Cardiac muscle cell (in vitro differentiated cells and primary cell): ENCODE measurements at places on chromosomes 11 and 22. TPM values are rescaled to one million over a fixed set of nuclear protein-coding genes. Genes with fewer than 3 reads are reported as not detected.

DNA sequence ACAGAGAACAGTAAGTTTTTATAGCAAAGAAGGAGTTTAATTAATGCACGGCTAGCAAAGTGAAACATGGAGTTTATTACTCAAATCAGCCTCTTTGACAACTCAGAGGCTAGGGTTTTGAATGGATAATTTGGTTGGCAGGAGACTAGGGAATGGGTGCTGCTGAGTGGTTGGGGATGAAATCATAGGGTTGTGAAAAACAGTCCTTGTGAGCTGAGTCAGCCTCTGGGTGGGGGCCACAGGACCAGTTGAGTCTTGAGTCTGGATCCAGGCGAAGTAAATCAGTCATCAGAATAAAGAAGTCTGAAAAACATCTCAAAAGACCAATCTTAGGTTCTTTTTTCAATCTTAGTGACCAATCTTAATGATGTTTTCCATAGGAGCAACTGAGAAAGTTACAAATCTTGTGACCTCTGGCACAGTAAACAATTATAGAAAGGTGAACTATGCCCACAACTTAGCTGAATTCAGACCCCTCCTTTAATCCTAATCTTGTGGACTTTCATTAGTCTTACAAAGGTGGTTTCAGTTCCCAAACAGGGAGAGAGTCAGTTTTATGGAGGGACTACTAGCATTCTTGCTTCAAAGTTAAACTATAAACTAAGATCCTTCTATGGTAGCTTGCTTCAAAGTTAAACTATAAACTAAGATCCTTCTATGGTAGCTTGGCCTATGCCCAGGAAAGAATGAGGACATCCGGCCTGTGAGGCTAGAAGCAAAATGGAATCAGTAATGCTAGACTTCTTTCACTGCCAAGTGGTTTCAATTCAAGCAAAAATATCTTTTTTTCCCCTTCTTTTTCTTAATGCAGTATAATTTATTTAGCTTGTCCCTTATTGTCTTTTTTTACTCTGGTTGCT is 84.5 kb downstream of the AASDHPPT start:
- no peaks in the 10 kb centered on the region for H3K27me3 ChIP-seq
- no peak overlapping the region for H3K27ac ChIP-seq
- H3K36me3 ChIP-seq, result no peaks in the 10 kb centered on the region
- no peaks in the 10 kb centered on the region for H3K4me1 ChIP-seq

ELFN2 gene
- 0.09 and 0.11 TPM in 2 replicates for total RNA-seq

DNA sequence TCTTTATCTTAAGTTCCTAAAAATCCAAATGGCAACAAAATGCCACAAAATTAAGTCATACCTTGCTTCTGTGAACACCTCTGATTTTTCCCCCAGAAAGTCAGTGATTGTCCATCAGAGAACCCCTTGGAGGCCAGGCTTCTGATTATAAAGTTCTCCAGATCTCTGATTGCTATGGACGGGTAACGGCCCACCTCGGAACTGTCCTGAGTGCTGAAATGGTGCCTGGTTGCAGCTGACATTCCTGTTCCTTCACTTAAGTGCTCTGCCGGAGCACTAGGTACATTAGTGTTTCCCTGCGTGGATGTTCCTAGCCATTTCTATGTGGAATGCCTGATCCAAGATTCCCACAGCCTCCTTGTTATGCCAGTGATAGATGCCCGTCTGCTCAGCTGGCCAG is 85.0 kb downstream of the CHST1 start:
- H3K4me1 ChIP-seq, result no peaks in the 10 kb centered on the region
- no peak overlapping the region for H3K27ac ChIP-seq
- no peaks in the 10 kb centered on the region for H3K36me3 ChIP-seq
- H3K4me3 ChIP-seq, result no peak overlapping the region

DNA sequence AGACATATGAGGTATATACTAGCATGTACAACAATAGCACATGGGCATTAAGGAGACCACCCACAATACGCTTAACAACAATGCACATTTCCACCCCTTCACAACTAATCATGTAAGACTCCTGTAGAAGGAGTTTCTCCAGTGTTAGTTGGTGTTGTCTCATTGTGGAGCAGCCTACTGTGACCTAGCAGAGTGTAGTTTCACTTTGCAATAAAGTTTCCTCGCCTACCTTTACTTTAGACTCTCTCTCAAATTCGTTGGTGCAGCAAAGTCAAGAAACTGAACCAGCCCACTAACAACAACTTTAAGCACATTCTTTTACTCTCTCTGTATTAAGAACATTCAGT is 863.6 kb downstream of the FAM181B start:
- H3K4me3 ChIP-seq, result no peak overlapping the region
- no peak for DNase-seq
- H3K27me3 ChIP-seq, result no peaks in the 10 kb centered on the region
- H3K4me1 ChIP-seq, result peaks cover 30% of the 10 kb centered on the region
- H3K27ac ChIP-seq, result no peak overlapping the region

DNA sequence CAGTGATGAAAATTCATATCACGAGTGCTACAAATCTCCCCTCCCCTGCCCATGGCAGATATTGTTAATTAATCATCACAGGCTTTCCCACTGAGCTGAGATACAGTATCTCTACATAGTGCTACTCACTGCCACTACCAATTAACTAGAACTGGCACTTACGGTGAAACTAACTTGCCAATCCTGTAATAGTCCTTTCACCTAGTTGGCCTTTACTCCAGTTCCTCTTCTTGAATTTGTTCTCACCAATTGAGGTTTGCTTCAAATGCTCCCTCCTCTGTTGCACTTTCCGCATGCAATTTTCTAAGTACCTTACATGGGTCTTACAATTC is 11.9 kb upstream of the PRRG4 start:
- no peaks in the 10 kb centered on the region for H3K36me3 ChIP-seq
- H3K4me1 ChIP-seq, result no peaks in the 10 kb centered on the region
- H3K27me3 ChIP-seq, result no peaks in the 10 kb centered on the region
- no peak overlapping the region for H3K4me3 ChIP-seq
- H3K27ac ChIP-seq, result no peak overlapping the region

ANO5 gene
- total RNA-seq, result 6.2 and 10.9 TPM in 2 replicates

GRCh38 chr11:30788849-30789248 is 202.7 kb upstream of the MPPED2 start:
- H3K4me3 ChIP-seq, result no peak overlapping the region
- no peak for DNase-seq

DERL3 gene
- 18.0 and 46.9 TPM in 2 replicates for total RNA-seq

DNA sequence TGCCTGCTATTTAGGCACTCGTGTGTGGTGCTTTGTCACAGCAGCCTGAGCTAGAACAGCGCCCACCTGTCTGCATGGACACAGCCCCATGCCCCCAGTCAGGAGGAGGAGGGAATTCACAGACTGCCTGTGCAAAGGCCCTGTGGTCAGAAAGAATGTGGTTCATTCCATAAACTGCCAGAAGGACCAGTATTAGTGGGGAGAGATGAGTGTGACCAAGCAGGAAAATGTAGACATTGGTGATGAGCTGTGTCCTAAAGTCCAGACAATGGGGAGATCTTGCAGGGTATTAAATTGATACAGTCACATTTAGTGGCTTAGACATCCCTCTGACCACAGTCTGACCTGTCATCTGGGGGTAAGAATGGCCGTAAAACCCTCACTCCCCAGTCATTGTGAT is 83.7 kb upstream of the LINC01488 start:
- no peak for DNase-seq
- no peak overlapping the region for H3K27ac ChIP-seq
- no peaks in the 10 kb centered on the region for H3K36me3 ChIP-seq
- no peak overlapping the region for H3K4me3 ChIP-seq
- peaks cover 11% of the 10 kb centered on the region for H3K4me1 ChIP-seq

- H3K27me3 ChIP-seq, result no peaks in the 10 kb centered on the region
- peak; percentile 14 for DNase-seq
- H3K4me1 ChIP-seq, result no peaks in the 10 kb centered on the region
- no peak overlapping the region for H3K27ac ChIP-seq
Measured at GRCh38 chr11:129023968-129024676, 81.5 kb upstream of the TP53AIP1 start.

OR4C6 gene
- not detected in 2 replicates for total RNA-seq

- H3K27me3 ChIP-seq, result peaks cover 99% of the 10 kb centered on the region
- no peak overlapping the region for H3K4me3 ChIP-seq
- no peaks in the 10 kb centered on the region for H3K36me3 ChIP-seq
- no peaks in the 10 kb centered on the region for H3K4me1 ChIP-seq
- no peak overlapping the region for H3K27ac ChIP-seq
- DNase-seq, result no peak
Measured at GRCh38 chr22:19765477-19766239, 5.1 kb downstream of the TBX1 start.

DRD4 gene
- total RNA-seq, result 0.60 and 1.2 TPM in 2 replicates

- H3K4me3 ChIP-seq, result no peak overlapping the region
- no peak for DNase-seq
- no peak overlapping the region for H3K27ac ChIP-seq
- peaks cover 5% of the 10 kb centered on the region for H3K4me1 ChIP-seq
- no peaks in the 10 kb centered on the region for H3K36me3 ChIP-seq
Measured at GRCh38 chr11:7490054-7490453, 4.7 kb downstream of the OLFML1 start.

DNA sequence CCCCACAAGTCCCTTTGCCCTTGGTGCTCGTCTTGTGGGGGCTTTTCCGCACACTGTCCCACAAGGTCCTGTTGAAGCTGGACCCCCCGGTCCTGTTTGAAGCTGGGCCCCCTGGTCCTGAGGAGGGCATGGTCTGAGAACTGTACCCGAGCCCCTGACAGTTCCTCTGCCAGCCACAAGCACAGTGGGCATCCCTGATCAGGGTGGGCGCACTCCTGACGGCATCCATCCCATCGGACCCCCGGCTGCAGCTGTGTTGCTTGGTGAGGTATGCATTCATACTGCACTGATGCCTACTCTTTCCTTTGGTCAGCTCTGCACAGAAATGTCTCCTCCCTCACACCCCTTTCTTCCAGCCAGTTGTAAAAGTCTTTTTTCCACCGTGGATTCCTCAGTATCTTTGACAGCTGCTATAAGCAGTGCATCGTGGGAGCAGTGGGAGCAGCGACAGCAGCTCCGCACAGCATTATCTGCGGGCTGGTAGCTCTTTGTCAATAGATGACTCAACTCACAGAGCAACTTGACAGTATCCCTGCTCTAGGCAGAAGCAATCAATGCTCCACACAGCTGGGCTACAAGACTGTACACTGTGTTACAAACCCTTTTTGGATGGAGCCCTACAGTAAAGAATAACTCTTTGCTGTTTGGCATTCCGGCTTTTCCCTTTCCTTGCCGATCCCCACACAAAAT is 1030.8 kb upstream of the CCDC90B start:
- no peaks in the 10 kb centered on the region for H3K4me1 ChIP-seq
- no peaks in the 10 kb centered on the region for H3K27me3 ChIP-seq
- no peak overlapping the region for H3K27ac ChIP-seq
- no peaks in the 10 kb centered on the region for H3K36me3 ChIP-seq
- DNase-seq, result no peak

DNA sequence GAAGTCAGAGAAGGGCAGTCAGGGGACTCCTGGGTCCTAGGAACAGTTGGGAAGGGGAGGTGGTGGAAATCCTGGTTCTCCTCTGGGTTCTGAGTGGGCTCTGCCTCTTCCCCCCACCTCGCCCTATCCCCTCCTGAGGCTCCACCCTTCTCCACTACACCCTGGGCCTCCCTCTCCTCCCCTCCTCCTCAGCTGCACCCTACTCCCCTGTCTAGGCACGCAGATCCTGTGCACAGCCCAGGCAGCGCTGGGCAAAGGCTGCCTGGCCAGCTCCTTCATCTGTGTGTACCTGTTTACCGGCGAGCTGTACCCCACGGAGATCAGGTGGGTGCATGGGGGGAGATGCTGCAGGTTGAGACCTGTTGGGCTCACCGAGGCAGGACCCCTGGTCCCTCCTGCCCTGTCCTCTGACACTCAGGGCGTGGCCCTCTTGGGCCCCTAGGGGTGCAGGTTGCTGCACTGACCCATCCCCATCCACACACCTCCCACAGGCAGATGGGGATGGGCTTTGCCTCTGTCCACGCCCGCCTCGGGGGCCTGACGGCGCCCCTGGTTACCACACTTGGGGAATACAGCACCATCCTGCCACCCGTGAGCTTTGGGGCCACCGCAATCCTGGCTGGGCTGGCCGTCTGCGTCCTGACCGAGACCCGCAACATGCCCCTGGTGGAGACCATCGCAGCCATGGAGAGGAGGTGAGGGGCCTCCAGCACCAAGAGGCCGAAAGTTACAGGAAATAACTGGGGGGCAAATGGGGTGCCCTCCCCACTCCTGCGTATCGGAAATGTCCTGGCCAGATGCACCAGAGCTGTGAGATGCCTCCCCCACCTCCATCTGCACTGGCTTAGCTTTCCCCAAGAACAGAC is 25.3 kb upstream of the POLA2 start:
- H3K36me3 ChIP-seq, result no peaks in the 10 kb centered on the region
- no peak for DNase-seq
- H3K4me3 ChIP-seq, result no peak overlapping the region

DNA sequence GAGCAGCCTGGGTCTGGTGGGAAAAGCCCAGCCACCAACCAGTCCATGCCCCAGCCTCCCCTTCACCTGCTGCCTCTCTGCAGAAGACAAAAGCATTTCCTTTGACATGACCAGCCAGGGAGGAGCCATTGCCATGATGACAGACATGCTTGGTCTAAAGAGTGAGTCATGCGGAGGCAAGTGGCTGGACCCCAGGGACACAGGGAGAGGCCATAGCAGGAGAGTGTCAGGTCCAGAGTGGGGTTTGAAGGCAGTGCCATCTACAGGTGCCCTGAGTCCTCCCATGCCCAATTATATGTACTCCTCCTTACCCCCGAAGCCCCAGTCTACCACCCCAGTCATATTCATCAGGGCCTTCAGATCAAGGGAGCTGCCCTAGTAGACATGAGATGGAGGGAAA is 67.4 kb downstream of the SCN3B start:
- no peaks in the 10 kb centered on the region for H3K27me3 ChIP-seq
- no peak overlapping the region for H3K4me3 ChIP-seq
- peaks cover 6% of the 10 kb centered on the region for H3K4me1 ChIP-seq

ACR gene
- total RNA-seq, result 0.07 and 0.77 TPM in 2 replicates

GRCh38 chr11:86511086-86511551 is 136.4 kb downstream of the CCDC81 start:
- H3K4me1 ChIP-seq, result peaks cover 33% of the 10 kb centered on the region
- H3K27ac ChIP-seq, result peak overlapping the region; percentile 60
- no peak for DNase-seq
- no peaks in the 10 kb centered on the region for H3K27me3 ChIP-seq
- no peak overlapping the region for H3K4me3 ChIP-seq
- no peaks in the 10 kb centered on the region for H3K36me3 ChIP-seq

DNA sequence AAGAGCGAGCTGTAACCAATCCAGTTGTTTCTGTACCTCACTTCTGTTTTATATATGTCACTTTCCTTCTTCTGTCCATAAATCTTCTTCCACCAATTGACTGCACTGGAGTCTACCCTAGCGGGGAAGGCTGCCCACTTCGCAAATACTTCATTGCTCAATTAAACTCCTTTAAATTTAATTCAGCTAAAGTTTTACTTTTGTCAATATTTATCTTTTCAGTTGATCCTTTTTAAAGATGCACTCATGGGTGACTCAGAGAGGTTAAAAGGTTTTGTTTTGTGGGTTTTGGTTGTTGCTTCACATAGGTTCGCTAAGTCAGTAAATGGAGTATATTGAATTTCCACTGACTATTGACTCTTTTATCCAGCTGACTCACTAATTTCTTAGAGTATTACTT is 597.2 kb downstream of the DLG2 start:
- H3K4me1 ChIP-seq, result no peaks in the 10 kb centered on the region
- H3K36me3 ChIP-seq, result no peaks in the 10 kb centered on the region
- no peak overlapping the region for H3K4me3 ChIP-seq
- no peak for DNase-seq
- H3K27ac ChIP-seq, result no peak overlapping the region

- no peak overlapping the region for H3K27ac ChIP-seq
- DNase-seq, result no peak
- H3K36me3 ChIP-seq, result no peaks in the 10 kb centered on the region
Measured at GRCh38 chr11:115280775-115281174, 223.4 kb downstream of the CADM1 start.

IRF7 gene
- total RNA-seq, result 17.7 and 24.7 TPM in 2 replicates

GGT5 gene
- total RNA-seq, result 0.21 and 0.35 TPM in 2 replicates

OR8G5 gene
- not detected in 2 replicates for total RNA-seq
